ENCODE measurements at places on chromosomes 2 and 18.
A peak's percentile ranks its signal among the peaks of the same experiment; 100 is the strongest.

DNA sequence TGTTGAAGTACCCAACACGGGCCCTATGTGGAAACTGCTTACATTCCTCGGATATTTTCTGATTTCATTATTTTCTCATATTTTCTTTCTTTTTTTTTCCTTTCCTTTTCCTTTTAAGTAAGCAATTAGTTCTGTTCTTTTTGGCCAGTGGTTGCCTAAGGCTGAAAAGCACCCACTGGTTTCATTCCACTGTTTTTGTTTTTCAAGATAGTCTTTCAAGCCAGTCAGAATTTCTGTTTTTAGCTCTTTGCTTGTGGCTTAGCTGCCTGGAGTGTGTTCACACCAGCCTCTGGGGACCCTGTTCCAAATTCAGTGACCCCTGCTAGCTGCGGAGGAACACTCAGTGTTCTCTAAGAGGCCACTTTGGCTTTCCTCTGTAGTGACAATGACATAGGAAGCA lies 73.6 kb downstream of the NRP2 start:
- peaks cover 32% of the 10 kb centered on the region for H3K4me1 ChIP-seq
- peak overlapping the region; percentile 37 for H3K27ac ChIP-seq
- no peaks in the 10 kb centered on the region for H3K27me3 ChIP-seq
- DNase-seq: no peak
- H3K36me3 ChIP-seq: no peaks in the 10 kb centered on the region
- no peak overlapping the region for H3K4me3 ChIP-seq

DNA sequence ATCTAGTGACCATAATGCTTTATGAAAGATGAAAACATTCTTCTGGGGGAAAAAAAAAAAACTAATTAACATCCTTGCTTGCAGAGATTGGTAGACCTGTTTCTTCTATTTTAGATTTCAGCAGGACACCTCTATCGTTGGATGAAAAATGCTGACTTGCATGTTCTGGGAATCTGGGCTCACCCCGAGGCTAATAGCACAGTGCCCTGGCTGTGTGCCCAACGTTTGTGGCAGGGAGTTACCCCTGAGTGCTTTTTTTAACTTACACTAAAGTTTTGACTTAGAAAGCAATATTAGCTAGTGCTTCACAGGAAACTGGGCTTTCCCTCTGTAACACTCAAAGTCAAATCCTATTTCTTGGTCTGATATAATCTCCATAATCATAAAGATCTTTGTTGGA lies 233.2 kb downstream of the SLC8A1 start:
- no peak overlapping the region for H3K4me3 ChIP-seq
- no peaks in the 10 kb centered on the region for H3K27me3 ChIP-seq
- H3K4me1 ChIP-seq: peaks cover 10% of the 10 kb centered on the region
- no peak for DNase-seq
- no peak overlapping the region for H3K27ac ChIP-seq
- H3K36me3 ChIP-seq: no peaks in the 10 kb centered on the region

GRCh38 chr18:76231402-76231801 lies 263.6 kb downstream of the ZNF516 start:
- H3K27ac ChIP-seq: no peak overlapping the region
- no peak for DNase-seq
- H3K4me3 ChIP-seq: no peak overlapping the region
- H3K27me3 ChIP-seq: no peaks in the 10 kb centered on the region
- H3K36me3 ChIP-seq: no peaks in the 10 kb centered on the region

- no peak for DNase-seq
- H3K4me1 ChIP-seq: no peaks in the 10 kb centered on the region
- no peak overlapping the region for H3K27ac ChIP-seq
- no peaks in the 10 kb centered on the region for H3K27me3 ChIP-seq
Measured at GRCh38 chr2:176445956-176446355, 176.7 kb downstream of the MTX2 start.

DNA sequence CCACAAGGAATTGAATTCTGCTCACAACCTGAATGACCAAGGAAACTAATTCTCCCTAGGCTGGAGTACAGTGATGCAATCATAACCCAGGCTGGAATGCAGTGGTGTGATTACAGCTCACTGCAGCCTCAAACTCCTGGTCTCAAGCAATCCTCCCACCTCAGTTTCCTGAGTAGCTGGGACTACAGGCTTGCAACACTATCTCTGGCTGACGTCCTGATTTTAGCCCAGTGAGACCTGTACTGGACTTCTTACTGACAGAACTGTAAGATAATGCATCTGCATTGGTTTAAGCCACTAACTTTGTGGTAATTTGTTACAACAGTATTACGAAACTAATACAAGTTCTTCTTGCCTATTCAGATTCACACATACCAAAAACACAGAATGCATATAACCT lies 9.5 kb upstream of the KDSR start:
- no peaks in the 10 kb centered on the region for H3K4me1 ChIP-seq
- H3K36me3 ChIP-seq: no peaks in the 10 kb centered on the region
- no peak overlapping the region for H3K4me3 ChIP-seq
- no peaks in the 10 kb centered on the region for H3K27me3 ChIP-seq
- H3K27ac ChIP-seq: no peak overlapping the region

DNA sequence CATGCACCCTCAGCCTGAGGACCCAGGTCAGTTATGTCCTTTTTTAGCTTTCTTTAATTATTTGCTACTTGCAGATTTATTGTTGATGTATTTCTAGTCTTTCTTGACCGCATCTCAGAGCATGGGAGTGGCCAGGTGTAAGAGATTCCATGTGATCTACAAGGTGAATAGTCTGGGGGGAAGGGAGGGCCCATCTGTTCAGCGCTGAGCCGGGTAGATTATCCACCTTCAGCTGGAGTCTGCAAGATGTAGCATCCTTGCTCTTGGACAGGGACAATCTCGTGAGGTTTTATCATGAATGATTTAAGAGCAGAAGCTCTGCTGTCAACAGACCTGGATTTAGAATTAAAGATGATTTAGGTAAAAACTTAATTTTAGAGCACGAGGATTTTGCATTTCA lies 12.0 kb upstream of the DGKD start:
- no peak overlapping the region for H3K27ac ChIP-seq
- H3K27me3 ChIP-seq: no peaks in the 10 kb centered on the region
- no peaks in the 10 kb centered on the region for H3K36me3 ChIP-seq
- H3K4me1 ChIP-seq: no peaks in the 10 kb centered on the region
- H3K4me3 ChIP-seq: no peak overlapping the region
- no peak for DNase-seq

GRCh38 chr2:78532762-78533379 lies 492.6 kb upstream of the REG3G start:
- H3K4me3 ChIP-seq: no peak overlapping the region
- DNase-seq: no peak
- no peaks in the 10 kb centered on the region for H3K36me3 ChIP-seq
- H3K27ac ChIP-seq: no peak overlapping the region
- H3K27me3 ChIP-seq: no peaks in the 10 kb centered on the region

GRCh38 chr2:217866457-217866856 lies 136.3 kb downstream of the TNS1 start:
- H3K4me3 ChIP-seq: no peak overlapping the region
- DNase-seq: no peak
- H3K27me3 ChIP-seq: no peaks in the 10 kb centered on the region
- peaks cover 61% of the 10 kb centered on the region for H3K4me1 ChIP-seq

DNA sequence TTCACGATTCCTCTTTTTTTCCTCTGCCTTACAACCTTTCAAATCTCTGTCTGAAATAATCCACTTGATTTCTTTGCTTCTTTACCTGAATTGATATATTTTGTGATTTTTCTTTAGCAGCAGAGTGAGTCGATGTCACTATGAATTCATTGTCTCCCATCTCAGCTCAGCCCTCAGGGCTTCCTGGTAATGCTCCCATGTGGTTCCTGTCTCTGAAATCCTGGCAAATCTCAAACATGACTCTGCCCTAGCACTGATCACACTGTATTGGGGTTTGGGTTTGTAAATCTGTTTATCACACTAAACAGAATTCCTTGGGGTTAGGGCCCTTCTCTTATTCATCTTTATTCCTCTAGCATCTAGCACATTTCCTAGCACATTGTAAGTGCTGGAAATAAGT lies 43.0 kb upstream of the MSTN start:
- no peak for DNase-seq
- no peak overlapping the region for H3K4me3 ChIP-seq
- no peaks in the 10 kb centered on the region for H3K36me3 ChIP-seq
- no peak overlapping the region for H3K27ac ChIP-seq
- peaks cover 3% of the 10 kb centered on the region for H3K4me1 ChIP-seq
- no peaks in the 10 kb centered on the region for H3K27me3 ChIP-seq

- H3K27ac ChIP-seq: no peak overlapping the region
- no peaks in the 10 kb centered on the region for H3K36me3 ChIP-seq
- no peaks in the 10 kb centered on the region for H3K4me1 ChIP-seq
- DNase-seq: no peak
- H3K4me3 ChIP-seq: no peak overlapping the region
Measured at GRCh38 chr2:157067562-157067961, 189.9 kb upstream of the GALNT5 start.

DNA sequence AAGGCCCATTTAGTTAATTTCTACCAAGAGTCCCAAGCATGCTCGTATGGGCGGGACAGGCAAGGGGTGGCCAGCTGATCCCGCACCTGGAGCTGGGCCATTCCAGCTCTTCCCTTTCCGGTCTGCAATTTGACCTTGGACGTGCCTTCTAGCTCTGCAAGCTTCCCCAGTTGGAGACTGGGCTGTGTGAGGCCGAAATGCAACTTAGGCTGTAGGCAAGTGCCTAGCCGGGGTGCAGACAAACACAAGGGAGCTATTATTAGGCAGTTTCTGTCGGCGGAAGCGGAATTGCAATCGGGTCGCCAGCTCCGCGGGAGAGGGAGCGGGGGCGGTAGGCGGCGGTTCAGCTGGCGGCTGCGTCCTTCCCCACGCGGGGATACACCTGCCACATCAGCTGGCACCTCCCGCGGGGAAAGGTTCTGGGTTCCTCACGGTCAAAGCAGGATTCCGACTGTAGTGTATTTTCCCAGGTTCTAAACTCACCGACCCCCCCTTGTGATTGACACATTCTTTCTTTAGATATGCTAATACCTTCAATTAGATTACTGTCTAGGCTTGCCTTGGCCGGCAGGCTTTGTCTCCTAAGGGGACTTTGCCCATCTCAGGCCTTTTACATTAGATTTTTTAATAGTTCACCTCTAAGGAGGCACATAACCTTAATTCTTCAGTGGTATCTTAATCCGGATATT lies 17.1 kb upstream of the ZNF532 start:
- no peak overlapping the region for H3K4me3 ChIP-seq
- peaks cover 11% of the 10 kb centered on the region for H3K4me1 ChIP-seq
- H3K36me3 ChIP-seq: no peaks in the 10 kb centered on the region
- no peaks in the 10 kb centered on the region for H3K27me3 ChIP-seq

- H3K36me3 ChIP-seq: no peaks in the 10 kb centered on the region
- H3K4me3 ChIP-seq: no peak overlapping the region
- H3K4me1 ChIP-seq: no peaks in the 10 kb centered on the region
- no peak for DNase-seq
Measured at GRCh38 chr18:59959606-59960005, 59.8 kb downstream of the PMAIP1 start.

DNA sequence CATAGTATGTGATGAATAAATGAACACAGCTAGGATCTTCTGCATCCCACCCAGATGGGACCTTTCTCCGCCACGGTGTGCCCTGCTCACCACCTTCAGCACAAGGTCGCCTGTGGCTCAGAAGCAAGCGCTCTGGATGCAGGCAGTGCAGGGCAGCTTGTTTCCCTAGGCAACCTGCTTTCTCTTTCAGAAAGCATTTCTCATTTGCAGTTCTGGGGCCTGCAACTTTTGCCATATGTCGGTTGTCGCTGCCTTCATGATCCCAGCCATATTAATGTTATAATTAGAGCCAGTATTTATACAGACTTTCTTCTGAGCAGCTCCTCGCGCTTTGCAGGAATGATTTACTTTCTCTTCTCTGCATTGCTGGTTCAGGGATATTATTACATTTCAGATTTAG lies 692.8 kb downstream of the RNF144A start:
- H3K36me3 ChIP-seq: no peaks in the 10 kb centered on the region
- H3K27ac ChIP-seq: no peak overlapping the region
- H3K4me3 ChIP-seq: no peak overlapping the region
- DNase-seq: no peak

DNA sequence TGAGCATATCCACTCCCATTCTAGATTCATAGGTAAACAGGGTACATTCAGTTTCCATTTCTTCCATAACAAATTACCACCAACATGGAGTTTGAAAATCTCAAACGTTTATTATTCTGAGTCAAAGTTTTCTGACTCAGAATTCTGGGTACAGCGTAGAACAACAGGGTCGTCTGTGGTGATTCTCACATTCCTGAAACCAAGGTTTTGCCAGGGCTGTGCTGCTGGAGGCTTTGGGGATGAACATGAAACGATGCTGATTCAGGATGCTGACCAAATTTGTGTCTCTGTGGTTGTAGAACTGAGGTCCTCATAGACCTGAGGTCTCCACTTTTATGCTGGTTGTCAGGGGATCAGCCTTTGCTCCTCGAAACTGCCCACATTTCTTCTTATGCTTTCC lies 255.7 kb downstream of the DSEL start:
- no peak for DNase-seq
- no peaks in the 10 kb centered on the region for H3K36me3 ChIP-seq
- H3K4me1 ChIP-seq: no peaks in the 10 kb centered on the region
- no peaks in the 10 kb centered on the region for H3K27me3 ChIP-seq

- no peak overlapping the region for H3K4me3 ChIP-seq
- no peaks in the 10 kb centered on the region for H3K36me3 ChIP-seq
- peak; percentile 96 for DNase-seq
- H3K27ac ChIP-seq: peak overlapping the region; percentile 81
- H3K27me3 ChIP-seq: no peaks in the 10 kb centered on the region
Measured at GRCh38 chr2:96665083-96665569, 22.6 kb downstream of the FER1L5 start.

DNA sequence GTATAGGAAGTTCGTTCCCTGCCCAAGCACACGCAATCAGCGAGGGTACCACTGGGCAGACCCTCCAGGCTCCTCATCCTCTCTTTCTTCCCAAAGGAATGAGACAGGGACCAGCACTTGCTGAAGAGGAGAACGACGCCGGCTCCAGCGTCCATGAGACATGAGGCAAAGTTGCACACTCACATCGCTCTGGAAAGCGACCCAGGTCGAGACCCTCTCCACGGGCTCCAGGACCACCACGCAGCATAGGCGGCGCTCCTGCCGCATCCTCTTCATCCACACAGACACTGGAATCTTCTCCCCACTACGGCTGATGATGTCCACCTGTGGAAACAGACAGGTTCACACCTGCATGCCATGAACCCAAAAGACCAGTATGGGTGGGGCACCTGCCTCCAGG lies 10.8 kb downstream of the PASK start:
- no peak overlapping the region for H3K27ac ChIP-seq
- no peaks in the 10 kb centered on the region for H3K36me3 ChIP-seq
- no peaks in the 10 kb centered on the region for H3K4me1 ChIP-seq
- DNase-seq: no peak
- H3K27me3 ChIP-seq: no peaks in the 10 kb centered on the region

- no peak overlapping the region for H3K4me3 ChIP-seq
- no peaks in the 10 kb centered on the region for H3K27me3 ChIP-seq
- H3K36me3 ChIP-seq: no peaks in the 10 kb centered on the region
- no peak overlapping the region for H3K27ac ChIP-seq
- H3K4me1 ChIP-seq: peaks cover 19% of the 10 kb centered on the region
Measured at GRCh38 chr2:216622526-216622925, 10.7 kb upstream of the IGFBP2 start.

- H3K36me3 ChIP-seq: no peaks in the 10 kb centered on the region
- peaks cover 12% of the 10 kb centered on the region for H3K4me1 ChIP-seq
- H3K27me3 ChIP-seq: no peaks in the 10 kb centered on the region
- H3K27ac ChIP-seq: peak overlapping the region; percentile 37
- no peak overlapping the region for H3K4me3 ChIP-seq
Measured at GRCh38 chr2:67389286-67389685, 7.8 kb upstream of the ETAA1 start.

- peaks cover 17% of the 10 kb centered on the region for H3K4me1 ChIP-seq
- no peak overlapping the region for H3K27ac ChIP-seq
- H3K4me3 ChIP-seq: no peak overlapping the region
- no peaks in the 10 kb centered on the region for H3K36me3 ChIP-seq
- no peak for DNase-seq
Measured at GRCh38 chr18:59056706-59057492, 82.8 kb upstream of the SEC11C start.
